ENCODE measurements at places on chromosomes 12 and 14. TPM values are rescaled to one million over a fixed set of nuclear protein-coding genes. Genes with fewer than 3 reads are reported as not detected.

GRCh38 chr12:82434392-82434911, 76.1 kb downstream of the METTL25 start:
- no peak for DNase-seq

GRCh38 chr14:61478971-61479473, 157.6 kb downstream of the PRKCH start:
- no peak for DNase-seq

DNA sequence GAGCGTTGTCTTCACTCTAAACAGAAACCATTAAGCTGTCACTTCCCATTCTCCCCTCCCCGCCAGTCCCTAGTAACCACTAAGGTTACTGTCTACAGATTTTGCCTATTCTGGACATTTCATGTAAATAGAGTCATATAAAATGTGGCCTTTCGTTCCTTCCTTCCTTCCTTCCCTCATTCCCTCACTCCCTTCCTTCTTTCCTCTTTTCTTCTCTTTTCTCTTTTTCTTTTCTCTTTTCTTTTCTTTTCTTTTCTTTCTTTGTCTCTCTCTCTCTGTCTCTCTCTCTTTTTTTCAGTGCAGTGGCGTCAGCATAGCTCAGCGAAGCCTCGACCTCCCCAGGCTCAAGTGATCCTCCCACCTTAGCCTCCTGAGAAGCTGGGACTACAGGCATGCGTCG, 37.8 kb downstream of the HCAR2 start:
- no peak for DNase-seq

DNA sequence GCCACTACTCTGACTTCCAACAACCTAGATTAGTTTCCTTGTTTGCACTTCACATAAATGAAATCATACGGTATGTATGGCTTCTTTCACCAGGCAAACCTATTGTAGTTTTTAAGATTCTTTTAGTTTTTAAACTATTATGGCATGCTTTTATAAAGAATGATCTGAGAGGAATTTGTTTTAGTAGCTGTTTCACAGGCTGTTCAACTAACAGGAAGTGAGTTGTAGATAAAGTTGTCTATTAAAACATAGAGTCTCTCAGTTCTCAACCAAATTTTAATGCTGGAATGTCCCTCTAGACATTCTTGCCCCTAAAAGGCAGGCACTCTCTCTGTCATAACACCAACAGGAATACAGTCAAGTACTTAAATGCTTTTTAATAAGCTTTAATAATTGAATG, 102.7 kb upstream of the DACT1 start:
- DNase-seq: no peak

DNA sequence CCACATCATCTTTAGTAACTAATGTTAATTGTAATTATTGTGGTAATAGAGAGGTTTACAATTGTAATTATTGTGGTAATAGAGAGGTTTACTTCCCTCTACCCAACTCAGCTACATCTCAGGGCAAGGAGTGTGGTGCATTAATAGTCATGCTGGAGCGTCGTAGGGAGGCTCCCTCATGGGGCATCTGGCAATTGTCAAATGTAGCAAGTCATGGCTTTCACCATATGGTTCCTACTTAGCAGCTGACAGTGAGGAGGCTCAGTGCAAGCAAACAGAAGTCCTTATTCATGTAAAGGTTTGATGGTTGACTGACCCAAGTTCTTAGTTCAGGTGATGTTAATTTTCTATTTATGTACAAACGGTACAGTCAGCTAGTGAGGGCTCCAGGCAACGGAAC, 1012.0 kb downstream of the FLRT2 start:
- no peak for DNase-seq

GRCh38 chr12:111767362-111768158, 827 bp downstream of the ALDH2 start:
- no peak for DNase-seq

DNA sequence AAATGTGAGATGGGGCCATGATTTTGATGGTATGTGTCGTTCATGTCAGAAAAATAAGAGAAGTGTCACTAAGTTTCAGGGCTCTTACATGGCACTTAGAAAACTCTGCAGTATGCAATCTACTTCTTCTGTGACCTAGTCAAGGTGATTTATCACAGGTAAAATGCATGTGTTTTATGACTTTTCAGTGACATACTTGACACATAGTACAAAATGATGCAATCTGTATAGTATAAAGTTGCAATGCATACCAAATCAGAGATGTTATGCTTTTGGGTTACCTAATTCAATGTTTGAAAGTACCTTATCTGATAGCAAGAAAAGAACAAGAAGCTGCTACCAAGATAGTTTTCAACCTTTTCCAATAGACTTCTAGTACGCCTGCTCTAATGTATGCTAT, 21.9 kb upstream of the ARHGAP5 start:
- no peak for DNase-seq

- DNase-seq: peak; percentile 64
Observed at GRCh38 chr14:44149597-44149996, 357.5 kb downstream of the FSCB start.

DNA sequence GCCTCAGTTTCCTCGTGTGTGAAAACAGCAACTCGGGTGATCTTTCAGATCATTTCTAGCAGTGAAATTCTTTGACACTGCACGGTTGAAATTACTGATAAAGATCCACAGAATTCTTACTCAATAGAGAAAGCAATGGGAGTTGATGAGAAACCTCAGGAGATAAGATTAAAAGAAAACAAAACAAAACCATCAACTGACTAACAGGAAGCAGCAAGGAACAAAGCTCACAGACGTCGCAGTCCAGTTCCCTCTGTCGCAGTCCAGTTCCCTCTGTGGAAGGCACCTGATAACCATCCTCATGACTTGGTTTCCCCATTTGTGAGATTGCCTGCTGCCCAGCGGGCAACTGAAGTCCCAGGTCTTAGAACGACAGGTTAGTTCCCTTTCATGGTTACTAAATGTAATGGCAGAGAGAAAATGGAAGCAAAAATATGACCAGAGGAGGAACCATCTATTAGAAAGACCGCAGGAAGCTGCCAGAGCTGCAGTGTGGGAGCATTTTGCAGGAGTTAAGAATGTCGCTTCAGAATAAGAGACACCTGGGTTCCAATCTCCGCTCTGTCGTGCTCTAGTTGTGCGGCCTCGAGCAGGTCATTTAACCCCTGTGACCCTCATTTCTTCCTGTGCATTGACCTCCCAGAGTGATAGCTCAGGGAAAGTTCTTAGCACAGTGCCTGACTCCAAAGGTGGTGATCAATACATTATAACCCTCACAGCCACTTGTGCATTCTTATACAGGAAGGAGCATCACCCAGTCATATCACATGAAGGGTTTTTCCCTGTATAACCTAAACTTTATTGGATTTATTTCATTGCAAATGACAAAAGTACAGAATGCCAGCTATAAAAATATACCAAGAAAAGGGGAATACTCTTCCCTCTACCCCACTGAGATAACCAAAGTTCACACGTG, 5.1 kb upstream of the MED13L start:
- DNase-seq: no peak

- DNase-seq: no peak
Observed at GRCh38 chr12:126262829-126263228, 1197.6 kb downstream of the AACS start.

GRCh38 chr12:116204785-116205184, 72.7 kb downstream of the MED13L start:
- DNase-seq: no peak

GRCh38 chr12:11457996-11458645, 62.8 kb upstream of the PRB2 start:
- no peak for DNase-seq

DNA sequence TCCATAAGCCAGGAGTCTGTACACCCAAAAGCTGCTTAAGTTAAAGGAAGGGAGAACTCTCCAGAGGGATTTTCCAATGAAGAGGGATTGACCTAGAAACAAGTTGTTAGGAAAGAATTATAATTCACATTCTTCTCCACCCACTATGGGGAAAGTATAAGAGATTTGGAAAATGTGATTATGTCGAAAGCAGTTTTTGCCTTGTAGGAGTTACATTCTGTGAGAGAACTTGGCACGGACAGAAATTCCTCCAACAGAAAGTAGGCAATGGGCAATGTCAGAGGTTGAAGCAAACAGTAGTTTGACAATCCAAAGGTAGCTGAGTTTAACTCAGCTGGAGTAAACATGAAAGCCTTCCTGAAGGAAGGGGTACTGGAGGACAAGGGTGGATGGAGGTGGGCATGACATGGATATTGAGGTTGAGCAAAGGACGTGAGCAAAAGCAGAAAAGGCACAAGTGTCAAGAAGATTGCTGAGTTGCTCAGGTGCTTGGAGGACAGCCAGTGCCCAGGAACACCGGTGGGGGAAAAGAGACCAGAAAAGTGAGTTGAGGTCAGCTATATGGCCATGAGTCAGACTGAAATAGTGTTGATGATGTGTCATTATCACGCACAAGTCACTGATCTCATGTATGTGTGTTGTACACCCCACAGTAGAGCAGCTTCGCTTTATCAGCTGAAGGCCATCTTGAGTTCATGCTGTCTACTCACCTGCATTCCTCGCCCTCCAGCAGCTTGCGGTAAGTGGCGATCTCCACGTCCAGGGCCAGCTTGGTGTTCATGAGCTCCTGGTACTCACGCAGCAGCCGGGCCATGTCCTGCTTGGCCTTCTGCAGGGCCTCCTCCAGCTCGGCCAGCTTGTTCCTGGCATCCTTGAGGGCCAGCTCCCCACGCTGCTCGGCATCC, 4.0 kb downstream of the KRT5 start:
- no peak for DNase-seq

- DNase-seq: no peak
Observed at GRCh38 chr14:58660407-58660806, 22.6 kb downstream of the DACT1 start.

GRCh38 chr14:97602438-97603117, 805.4 kb downstream of the VRK1 start:
- no peak for DNase-seq

GRCh38 chr14:68305738-68306137, 486.2 kb downstream of the RAD51B start:
- DNase-seq: no peak

GRCh38 chr14:74400031-74400685, 25.9 kb downstream of the SYNDIG1L start:
- DNase-seq: no peak

GRCh38 chr14:103361867-103362266, 23.3 kb upstream of the MARK3 start:
- DNase-seq: no peak

DNA sequence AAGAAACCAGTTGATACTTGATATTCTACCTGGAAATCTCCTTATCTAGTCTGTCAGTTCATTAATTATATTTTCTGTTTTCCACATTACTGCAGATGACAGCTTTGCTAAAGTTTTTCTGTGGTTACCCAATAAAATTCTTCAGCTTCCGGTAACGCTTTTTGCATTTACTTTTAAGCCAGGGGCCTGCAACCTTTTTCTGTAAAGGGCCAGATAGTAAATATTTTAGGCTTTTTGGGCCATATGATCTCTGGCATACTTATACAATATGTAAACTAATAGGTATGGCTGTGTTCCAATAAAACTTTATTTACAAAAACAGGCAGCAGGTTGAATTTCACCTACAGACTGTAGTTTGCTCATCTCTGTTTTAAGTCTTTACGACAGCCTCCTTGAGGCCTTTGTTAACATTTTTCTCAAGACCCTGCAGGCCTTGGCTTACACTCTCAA, 48.3 kb downstream of the SPATS2 start:
- no peak for DNase-seq

GRCh38 chr12:22313963-22314330, 20.6 kb downstream of the ST8SIA1 start:
- no peak for DNase-seq

- no peak for DNase-seq
Observed at GRCh38 chr12:132700212-132700822, 10.3 kb upstream of the PGAM5 start.

DNA sequence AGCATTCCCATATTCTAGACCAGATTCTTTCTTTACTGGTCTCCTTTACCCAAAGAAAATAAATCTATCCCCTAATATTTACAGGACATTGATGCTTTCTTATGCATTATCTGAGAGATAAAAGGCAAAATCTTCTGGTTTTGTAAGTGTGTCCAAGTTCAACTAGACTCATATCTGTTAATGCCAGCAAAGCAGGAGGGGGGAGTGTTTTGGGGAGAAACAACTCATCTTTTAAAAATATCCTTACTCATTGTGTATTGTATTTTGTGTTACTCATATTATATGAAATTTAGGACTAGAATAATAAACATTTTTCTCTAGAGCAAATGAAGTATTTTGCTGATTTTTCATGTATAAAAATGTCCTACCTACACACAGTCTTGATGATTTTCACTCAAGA, 54.8 kb downstream of the SAMD4A start:
- DNase-seq: no peak

GRCh38 chr12:99121546-99121945, 476.5 kb downstream of the APAF1 start:
- no peak for DNase-seq

- no peak for DNase-seq
Observed at GRCh38 chr12:22532317-22532716, 12.0 kb downstream of the C2CD5 start.

GRCh38 chr14:50647282-50647681, 20.8 kb downstream of the SAV1 start:
- DNase-seq: no peak

GRCh38 chr14:52355016-52355431, 40.9 kb downstream of the PTGER2 start:
- DNase-seq: no peak

- DNase-seq: no peak
Observed at GRCh38 chr12:17640615-17641014, 449.4 kb downstream of the RERGL start.

DNA sequence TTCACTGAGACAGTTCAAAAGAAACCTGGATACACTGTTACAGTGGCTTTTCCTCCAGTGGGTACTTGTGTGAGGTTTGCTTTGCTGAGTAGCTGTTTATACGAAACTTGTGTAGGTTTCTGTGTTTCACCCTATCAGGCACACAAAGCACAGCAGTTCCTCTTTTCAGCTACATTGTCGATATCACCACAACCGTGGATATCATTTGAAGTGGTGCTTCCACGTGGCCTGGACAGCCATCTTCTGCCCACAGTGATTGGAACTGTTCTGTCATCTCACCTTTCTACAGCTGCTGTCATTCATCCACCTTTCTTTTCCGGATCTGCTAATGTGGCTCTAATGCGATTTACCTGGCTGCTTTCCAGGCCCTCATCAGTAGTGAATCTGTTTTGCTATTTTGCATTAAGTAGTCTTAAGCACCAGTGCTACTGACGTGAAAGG, 368.8 kb downstream of the SYT1 start:
- DNase-seq: no peak

The HAL gene
- total RNA-seq: 3.8 TPM

The PRIMA1 gene
- 0.90 TPM for total RNA-seq

The ANKS1B gene
- total RNA-seq: 7.6 TPM

The NKX2-1 gene
- total RNA-seq: 7.4 TPM

The PTCSC3 gene
- not detected for total RNA-seq

The CCDC196 gene
- not detected for total RNA-seq

The ARF3 gene
- 168 TPM for total RNA-seq

The MYF5 gene
- total RNA-seq: not detected

The PLCZ1 gene
- total RNA-seq: not detected

The C12orf60 gene
- 2.7 TPM for total RNA-seq

The PUS1 gene
- 32.2 TPM for total RNA-seq

The EFS gene
- total RNA-seq: 59.3 TPM

The DNAH10 gene
- total RNA-seq: 0.56 TPM

The EIF2S3B gene
- total RNA-seq: 0.80 TPM

Measured in type B pancreatic cell (in vitro differentiated cells).